ENCODE measurements at places on chromosomes 12 and 14. TPM values are rescaled to one million over a fixed set of nuclear protein-coding genes. Genes with fewer than 3 reads are reported as not detected.

RNASE13 gene
- not detected for polyA plus RNA-seq

DNA sequence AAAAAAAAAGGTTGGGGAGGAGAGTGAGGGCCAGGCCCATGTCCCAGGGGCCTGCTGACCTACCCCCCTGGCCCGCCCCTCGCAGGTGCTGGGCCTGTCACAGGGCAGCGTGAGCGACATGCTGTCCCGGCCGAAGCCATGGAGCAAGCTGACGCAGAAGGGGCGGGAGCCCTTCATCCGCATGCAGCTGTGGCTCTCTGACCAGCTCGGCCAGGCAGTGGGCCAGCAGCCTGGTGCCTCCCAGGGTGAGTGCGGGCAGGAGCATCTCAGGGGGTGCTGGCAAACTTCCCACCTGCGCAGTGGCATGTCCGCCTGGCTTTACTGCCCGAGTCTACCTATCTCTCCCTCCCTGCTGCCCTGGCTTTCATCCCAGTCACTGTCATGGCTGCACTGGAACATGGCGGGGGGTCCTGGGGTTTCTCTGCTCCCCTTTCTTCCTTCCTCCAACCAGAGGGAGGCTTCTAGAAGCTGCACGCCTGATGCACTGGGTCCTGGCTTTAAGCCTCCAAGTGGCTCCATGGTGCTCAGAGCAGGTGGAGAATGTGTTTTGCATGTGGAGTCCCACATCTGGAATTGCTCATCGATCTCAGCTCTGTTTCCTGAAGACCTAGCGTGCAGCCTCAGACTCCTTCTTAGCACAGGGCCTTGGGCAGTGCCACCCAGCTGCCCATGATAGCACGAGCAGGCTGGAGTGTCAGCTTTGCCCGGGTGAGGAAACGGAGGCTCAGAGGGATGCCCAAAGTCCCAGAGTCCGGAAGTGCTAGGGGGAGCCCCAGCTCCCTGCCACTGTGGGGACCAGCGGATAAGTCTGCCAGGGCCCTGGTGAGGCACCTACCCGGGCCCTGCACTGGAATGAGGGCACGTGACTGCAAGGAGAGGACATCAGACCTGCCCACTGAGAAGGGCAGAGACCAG, 46.3 kb downstream of the PHETA1 start:
- peak; percentile 13 for DNase-seq

DNA sequence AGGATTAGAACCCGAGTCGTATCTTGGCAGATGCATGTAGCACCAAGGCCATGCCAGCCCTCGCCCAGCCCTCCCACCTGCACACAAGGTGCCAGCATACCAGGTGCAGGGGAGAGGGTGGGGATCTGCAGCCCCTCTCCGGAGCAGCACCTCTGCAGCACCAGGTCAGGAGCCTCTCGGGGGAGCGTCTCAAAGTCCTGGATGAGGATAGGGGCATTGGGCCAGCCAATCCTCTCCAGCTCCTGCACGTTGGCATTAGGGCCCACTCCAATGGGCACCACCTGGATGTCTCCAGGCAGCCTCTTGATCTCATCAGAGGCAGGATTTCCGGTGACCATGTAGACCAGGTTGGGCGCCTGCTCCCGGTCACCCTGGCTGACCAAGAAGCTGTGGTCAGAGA, 73.2 kb upstream of the ANO2 start:
- DNase-seq: no peak

- no peak for DNase-seq
These were observed 147.8 kb upstream of the ATP2B1 start for GRCh38 chr12:89856431-89856830.

TRIM9 gene
- polyA plus RNA-seq: 51.7 TPM

DNA sequence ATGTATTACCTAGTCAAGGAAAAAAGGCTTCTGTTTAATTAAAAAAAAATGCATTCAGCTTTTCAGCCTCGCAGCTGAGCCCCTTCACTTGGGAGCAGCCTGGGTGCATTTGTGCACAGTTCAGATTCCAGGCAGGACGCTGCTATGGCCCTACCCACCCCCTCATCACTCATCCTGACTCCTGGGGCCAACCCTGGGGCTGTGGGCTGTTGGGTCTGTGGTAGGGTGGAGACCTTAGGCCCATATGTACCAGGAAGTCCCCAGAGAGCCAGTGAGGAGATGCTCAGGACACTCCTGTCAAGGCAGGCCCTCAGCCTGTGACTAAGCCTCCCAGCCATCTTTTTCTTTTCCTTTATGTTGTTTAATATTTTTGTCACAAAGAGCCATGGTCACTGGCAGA, 9.3 kb upstream of the CDCA4 start:
- no peak for DNase-seq

FAM186B gene
- 0.15 TPM for polyA plus RNA-seq

GRCh38 chr14:74048281-74048680, 29.1 kb downstream of the BBOF1 start:
- DNase-seq: no peak

GRCh38 chr12:110972866-110973265, 52.5 kb upstream of the MYL2 start:
- DNase-seq: no peak

DNA sequence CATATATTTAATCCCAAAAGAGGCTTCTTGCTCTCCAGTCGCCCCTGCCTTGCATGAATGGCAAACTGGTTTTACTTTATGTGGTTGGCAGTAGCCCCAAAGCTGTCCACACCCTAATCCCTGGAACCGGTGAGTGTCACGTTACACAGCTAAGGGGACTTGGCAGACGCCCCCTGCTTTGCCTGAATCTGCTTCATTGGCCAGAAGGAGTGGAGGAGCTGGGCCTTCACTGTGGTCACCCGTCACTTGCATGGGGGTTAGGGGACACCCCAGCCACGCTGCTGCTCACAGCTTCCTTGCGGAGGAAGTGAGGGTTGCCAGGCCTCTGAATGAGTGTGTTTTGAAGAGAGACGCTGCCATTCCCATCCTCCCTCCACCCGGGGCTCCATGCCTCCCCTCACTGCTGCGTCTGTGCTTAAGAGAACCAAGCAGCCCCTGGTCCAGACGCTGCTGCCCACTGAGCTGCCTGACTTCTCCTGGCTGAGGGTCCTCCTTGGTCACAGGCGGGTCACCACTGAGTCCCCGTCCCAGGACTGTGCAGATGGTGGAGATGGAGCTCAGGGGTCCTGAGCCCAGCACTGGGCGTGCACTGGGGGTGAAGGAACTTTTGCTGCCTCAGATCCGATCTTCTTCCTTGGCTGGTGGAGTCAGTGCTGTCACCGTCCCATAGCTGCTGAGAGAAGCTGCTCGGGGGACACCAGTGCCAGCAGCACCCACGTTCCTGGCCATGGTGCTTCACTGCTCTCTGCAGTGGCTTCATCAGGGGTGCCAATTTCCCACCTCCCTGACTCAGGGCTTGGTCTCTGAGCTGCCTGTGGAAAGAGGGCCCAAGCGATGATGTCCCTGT, 39.8 kb downstream of the GALNT9 start:
- DNase-seq: no peak

DNA sequence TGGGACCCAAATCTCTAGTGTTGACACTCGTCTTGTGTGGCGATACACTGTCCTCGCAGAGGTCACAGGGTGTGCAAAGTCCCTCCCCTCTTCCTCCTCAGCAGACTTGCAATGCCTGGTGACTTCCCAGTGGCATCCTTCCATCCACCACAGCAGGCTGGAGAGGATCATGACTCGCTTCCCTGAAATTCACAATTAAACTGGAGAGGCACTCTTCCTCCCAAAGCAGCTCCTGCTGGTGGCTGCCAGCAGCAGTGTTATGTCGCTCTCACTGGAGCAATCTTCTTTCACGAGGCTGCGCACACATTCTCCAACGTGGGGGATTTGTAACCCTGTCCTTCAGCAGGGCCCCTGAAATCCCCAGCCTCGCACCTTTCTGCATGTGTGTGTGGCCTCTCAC, 145.2 kb upstream of the TMCC3 start:
- DNase-seq: no peak

DNA sequence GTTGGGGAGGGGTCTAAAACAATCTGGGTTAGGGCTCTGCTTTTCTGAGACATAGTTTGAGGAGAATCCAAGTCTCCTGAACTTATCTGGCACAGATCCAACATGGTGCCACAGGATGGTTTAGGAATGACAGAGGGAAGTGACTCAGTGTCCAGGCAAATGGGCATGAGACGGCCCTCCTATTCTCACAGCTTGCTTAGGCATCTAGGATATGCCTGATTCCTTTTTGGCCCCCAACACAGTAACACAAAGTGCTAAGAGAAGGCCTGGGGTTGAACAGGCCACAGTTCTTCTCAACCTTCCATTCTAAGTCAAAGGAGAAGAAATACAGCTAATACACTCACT, 117.7 kb downstream of the ZFP36L1 start:
- DNase-seq: no peak

C14orf132 gene
- polyA plus RNA-seq: 69.2 TPM

BHLHE41 gene
- 24.7 TPM for polyA plus RNA-seq

CDKN3 gene
- polyA plus RNA-seq: 39.5 TPM

- no peak for DNase-seq
These were observed 220.1 kb downstream of the MED13L start for GRCh38 chr12:116057356-116057755.

NID2 gene
- polyA plus RNA-seq: 6.1 TPM

GRCh38 chr12:132637811-132638210, 19.2 kb downstream of the P2RX2 start:
- no peak for DNase-seq

DNA sequence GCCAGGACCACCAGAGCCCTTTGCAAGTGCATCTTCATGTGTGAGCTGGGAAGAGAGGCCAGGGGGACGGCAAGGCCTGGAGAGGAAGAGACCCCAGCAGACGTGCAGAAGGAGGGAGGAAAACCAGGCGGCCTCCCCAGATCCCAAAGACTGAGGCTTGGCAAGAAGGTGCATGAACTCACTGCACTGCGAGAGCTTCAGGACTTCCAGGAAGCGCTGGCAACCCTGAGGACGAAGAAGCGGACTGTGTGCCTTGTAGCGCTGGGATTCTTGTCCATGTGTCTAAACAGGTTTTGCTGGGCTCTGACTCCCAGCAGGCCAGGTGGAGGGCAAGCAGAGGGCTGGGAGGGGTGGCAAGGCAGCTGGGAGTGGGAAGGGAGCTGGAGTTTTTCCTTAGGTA, 939 bp downstream of the TGFB3 start:
- no peak for DNase-seq

- no peak for DNase-seq
These were observed 138.9 kb downstream of the PIK3C2G start for GRCh38 chr12:18400186-18400585.

DNA sequence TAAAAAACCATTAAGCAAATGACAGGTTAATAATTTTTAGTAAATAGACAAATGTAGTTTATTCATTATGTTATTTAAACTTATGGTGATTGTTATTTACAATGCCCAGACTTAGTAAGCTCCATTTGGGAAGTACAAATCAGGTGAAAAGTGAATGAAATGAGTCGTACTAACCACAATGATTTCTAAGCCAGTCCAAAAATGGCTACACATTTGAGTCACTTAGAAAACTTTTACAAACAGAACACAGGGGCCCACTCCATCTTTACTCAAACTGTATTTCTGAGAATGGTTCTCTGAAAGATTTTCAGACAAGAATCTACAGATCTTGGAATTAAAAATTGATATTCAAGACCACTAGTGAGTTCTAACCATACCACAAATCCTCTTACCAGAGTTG, 653.3 kb upstream of the MIS18BP1 start:
- DNase-seq: no peak

DNA sequence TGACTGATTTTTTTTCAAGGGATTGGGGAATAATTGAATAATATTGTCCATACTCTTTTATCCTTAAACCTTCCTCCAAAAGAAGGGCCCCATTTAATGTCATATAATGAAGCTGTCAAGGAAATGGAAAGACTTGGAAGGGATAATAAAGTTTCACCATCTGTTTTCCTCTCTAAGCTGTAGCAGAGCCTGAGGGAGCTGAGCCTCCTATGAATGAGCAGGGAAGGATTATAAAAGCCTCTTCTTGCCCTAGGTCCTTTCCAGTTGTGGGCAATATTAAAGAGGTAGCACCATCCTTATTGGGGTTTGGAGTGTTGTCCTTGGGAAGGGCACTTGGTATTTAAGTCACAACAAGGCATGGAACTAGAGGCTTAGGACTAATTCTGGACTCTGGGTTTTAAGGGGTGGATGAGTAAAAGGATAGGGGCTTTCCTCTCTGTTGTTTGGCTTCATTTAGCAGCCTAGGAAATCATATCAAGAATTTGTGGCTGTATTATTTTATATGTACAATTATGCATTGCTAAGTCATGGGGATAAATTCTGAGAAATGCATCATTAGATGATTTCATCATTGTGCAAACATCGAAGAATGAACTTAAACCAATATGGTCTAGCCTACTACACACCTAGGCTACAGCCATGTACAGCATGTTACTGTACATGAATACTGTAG, 408.5 kb upstream of the DCN start:
- DNase-seq: no peak

GRCh38 chr12:121983536-121984210, 38.0 kb upstream of the BCL7A start:
- DNase-seq: no peak

GRCh38 chr14:56811593-56812363, 1.5 kb upstream of the OTX2 start:
- no peak for DNase-seq

- DNase-seq: no peak
These were observed 5.1 kb downstream of the SLC38A2 start for GRCh38 chr12:46367351-46368029.

EFS gene
- polyA plus RNA-seq: 74.9 TPM

- DNase-seq: peak; percentile 62
These were observed 3.7 kb upstream of the NECAP1 start for GRCh38 chr12:8078398-8078797.

GRCh38 chr14:21055432-21056117, 2.0 kb upstream of the RNASE8 start:
- no peak for DNase-seq

DNA sequence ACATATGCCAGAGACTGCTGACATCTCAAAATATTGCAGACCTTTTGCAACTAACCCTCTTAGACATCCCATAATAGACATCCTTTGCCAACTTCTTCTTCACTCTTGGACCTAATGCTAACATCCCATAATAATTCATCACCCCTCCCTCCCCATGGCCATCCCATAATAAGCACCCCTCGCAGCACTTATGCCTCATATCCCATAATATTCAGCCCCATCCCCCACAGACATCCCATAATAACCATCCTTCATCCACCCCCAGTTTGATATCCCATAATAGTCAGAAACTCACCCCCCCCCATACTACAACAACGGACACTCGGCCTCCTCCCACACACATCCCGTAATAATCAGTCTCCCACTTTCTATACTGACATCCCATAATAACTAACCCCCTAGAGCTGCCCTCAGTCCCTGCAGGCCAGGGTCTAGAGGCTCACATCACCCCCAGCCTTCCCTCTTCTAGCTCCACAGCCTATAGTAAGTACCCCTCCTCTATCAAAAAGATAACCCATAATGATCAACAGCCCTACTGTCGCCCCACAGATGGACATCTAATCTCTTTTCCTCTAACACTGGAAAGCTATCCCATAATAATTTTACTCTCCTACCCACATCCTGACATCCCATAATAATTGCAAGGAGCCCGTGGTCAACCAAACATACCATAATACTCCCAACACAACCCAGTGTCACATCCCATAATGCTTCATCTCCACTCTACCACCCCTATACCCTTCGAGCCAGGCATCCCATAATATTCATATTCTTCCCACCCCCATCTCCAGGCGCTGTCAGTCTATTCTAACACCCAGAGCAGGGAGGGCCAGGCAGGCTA, 792 bp upstream of the CHD4 start:
- peak; percentile 81 for DNase-seq

TAS2R8 gene
- not detected for polyA plus RNA-seq
